Thymus (tissue), 14 donors: ENCODE measurements at places on chromosomes 3 and 15. TPM values are rescaled to one million over a fixed set of nuclear protein-coding genes. Genes with fewer than 3 reads are reported as not detected.

DNA sequence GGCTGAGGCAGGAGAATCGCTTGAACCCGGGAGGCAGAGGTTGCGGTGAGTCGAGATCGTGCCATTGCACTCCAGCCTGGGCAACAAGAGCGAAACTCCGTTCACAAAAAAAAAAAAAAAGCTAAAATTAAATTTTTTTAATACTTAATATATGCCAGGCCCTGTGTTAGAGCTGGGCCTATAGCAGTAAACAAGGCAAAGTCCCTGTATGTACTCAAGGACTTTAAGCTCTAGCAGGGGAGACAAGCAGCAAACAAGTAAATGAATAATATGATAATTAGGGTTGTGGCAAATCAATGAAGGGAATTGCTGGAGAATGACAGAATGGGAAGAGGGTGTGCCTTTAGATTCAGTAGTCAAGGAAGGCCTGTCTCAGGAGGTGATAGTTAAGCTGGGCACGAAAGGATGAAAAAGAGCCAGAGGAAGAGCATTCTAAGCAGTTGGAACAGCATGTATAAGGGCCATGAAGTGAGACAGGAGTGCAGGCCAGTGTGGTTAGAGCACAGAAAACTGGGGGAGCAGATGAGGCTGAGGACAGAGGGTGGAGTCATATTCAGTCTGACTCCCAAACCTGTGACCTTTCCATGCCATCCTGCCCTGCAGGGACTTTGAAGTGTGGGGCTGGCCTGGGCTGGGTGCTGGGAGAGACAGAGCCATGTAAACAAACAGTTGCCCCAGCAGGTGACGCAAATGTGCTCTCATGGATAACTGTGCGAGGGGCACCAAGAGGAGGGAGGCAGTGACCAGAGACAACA is 6.6 kb upstream of the RAF1 start:
- no peaks in the 10 kb centered on the region for H3K4me1 ChIP-seq
- no peak overlapping the region for H3K27ac ChIP-seq
- H3K27me3 ChIP-seq: no peaks in the 10 kb centered on the region

GRCh38 chr3:3646934-3647333 is 152.3 kb upstream of the LRRN1 start:
- no peak overlapping the region for H3K27ac ChIP-seq
- no peaks in the 10 kb centered on the region for H3K4me1 ChIP-seq
- H3K4me3 ChIP-seq: no peak overlapping the region
- DNase-seq: no peak
- H3K36me3 ChIP-seq: no peaks in the 10 kb centered on the region
- H3K27me3 ChIP-seq: no peaks in the 10 kb centered on the region

- no peak overlapping the region for H3K4me3 ChIP-seq
- no peaks in the 10 kb centered on the region for H3K36me3 ChIP-seq
- DNase-seq: no peak
Measured at GRCh38 chr3:134057006-134057653, 27.4 kb upstream of the SLCO2A1 start.

DNA sequence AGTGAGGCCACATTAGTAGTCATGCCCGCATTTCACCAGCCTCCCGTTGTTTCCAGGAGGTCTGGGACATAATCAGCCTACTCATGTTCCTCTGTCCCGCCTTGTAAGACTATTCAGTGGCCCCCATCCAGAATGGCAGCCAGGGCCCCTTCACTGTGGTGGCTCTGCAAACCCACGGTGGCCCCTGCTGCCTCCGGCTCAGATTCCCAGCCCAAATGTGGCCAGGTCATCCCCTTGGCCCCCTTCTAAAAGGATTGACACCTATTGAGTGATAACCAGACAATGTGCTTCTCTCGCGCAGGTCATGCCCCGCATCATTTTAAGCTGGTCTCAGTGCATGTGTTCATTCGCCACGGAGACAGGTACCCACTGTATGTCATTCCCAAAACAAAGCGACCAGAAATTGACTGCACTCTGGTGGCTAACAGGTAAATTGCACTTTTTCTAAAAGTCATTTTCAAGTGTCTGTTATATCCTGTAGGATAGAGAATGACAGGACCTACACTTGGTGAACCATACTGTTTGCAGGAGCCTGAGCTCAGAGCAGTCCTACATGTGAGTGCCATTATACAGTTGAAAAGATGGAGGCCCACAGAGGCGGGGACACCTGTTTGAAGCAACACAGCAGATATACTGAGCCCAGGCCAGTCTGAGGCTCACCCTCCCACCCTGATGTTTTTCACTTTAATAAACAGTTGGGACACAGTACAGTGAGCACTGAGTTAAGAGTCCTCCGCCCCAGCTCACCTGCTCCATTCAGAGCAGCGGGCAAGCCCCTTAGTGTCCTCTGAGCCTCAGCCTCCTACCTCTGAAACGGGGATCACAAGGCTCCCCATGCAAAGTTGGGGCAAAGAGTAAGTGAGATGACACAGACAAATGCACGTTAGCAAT is 47.7 kb downstream of the PXYLP1 start:
- no peak for DNase-seq
- H3K27me3 ChIP-seq: no peaks in the 10 kb centered on the region
- H3K36me3 ChIP-seq: peaks cover 51% of the 10 kb centered on the region

Gene TMEM212
- not detected for total RNA-seq

Gene SEMA3G
- 0.80 TPM for total RNA-seq

Gene ABI3BP
- total RNA-seq: 0.80 TPM

Gene ZFAND6
- total RNA-seq: 81.9 TPM
